ENCODE measurements at places on chromosomes 11 and 22.

GRCh38 chr11:123103326-123103980 is 41.5 kb upstream of the HSPA8 start:
- DNase-seq: peak; percentile 57

- DNase-seq: no peak
Observed at GRCh38 chr11:69918231-69918937, 99.2 kb upstream of the FGF3 start.

DNA sequence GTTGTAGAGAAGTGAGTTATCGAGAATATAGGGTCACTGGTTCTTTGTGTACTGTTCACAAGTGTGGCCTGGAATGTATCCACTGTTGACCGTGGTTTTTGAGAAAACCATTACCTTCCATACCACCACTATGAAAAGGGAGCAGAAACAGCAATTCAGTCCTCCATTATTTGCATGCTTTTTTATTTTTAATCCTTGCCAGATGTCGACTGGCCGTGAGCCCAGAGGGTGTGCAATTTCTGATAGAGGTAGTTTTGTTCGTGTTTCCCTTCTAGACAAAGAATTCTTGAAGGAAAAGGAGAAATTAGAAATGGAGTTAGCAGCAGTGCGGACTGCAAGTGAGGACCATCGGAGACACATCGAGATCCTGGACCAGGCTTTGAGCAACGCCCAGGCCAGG is 81.7 kb downstream of the AMOTL1 start:
- no peak for DNase-seq

DNA sequence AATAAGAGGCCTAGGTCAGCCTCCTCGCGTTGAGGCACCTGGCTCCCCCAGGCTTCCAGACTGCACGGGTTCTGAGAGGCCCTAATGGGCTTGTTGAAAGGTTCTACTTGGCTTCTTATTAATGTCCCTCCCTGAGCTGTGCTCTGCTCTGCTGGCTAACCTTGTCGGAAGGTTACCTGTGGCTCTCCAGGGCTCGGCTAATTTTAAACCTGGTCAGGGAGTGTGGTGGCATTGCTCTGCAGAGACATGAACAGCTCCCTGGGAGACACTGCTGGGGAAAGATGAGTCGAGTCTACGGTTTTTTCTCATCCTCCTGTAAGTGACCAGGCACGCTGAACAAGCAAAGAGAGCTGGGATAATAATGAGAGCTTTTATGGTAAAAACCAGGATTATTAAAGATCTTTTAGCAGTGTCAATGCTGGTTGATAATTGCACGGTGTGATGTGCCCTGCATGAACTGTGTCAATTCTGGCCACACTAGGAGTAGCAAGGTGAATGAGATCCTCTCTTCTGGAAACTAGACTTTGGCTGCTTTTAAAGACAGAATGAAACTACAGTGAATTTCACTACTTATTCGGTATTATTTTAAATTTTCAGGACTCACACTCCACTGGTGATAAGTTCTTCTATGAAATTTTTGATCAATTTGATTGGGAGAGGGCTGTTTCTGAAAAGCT is 70.7 kb downstream of the TEAD1 start:
- DNase-seq: no peak

- DNase-seq: no peak
Observed at GRCh38 chr11:120759046-120759445, 247.5 kb downstream of the GRIK4 start.

DNA sequence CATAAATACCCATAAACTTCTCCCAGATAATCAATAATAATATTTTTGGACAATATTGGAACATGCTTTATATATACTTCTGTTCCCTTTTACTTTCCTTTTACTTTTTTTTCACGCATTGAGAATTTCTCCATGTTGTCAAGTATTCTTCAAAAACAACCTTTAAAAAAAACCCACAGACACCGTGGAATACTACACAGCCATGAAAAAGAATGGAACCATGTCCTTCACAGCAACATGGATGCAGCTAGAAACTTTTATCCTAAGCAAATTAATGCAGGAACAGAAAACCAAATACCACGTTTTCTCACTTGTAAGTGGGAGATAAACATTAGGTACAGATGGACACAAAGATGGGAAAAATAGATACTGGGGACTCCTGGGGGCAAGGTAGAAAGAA is 854.7 kb downstream of the TBC1D22A start:
- DNase-seq: no peak

DNA sequence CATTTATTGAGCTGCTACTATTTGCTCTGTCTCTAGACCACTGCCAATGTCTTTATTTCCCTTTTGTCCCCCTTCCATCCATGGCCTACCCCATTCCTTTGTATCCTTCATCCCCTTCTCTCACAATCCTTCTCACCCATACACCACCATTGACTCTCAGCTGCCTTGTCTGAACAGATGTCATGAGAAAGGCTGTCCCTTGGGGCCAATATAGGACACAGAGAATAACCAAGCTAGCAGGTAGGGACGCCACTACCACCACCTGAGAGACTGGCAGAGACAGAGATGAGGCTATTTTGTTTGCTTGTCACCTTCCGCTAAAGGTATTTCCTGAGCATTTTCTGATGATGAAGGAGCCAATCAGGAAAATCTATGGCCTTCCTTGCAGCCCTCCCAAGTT is 138.9 kb downstream of the CD44 start:
- no peak for DNase-seq

DNA sequence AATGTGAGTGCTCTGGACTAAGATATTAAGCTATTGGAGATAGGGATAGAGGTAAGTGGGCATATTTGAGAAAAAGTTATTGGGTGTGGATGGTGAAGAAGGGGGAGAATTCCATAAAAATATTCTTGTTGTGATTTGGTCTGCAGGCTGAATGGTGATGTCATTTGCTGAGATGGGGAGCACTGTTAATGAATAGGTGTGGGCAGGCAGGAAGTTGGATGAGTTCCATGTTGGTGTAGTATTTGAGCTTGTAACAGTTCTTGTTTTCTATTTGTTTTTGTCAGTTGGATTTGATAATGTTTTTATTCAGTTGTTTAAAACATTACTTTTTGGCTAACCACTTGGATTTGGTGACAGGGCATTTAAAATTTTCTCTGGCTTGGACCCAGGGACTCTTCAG is 168.8 kb downstream of the C11orf87 start:
- no peak for DNase-seq

- no peak for DNase-seq
Observed at GRCh38 chr11:88520391-88520790, 182.9 kb upstream of the CTSC start.

DNA sequence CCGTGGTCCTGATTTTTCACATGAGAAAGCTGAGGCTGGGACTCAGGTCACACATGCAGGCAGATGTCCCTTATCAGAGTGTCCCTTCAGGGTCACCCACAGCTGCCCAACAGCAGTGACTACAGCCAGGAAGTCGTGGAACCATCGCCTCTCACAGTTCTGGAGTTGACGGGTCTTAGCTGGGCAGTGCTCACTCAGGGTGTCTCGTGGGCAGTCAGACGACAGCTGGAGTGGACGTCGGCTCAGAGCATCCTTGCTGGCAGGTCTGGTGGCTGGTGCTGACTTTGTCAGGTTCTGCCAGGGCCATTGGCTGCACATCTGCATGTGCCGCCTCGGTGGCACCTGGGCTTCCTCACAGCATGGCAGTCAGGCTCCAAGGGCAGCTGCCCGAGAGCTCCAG is 35.6 kb upstream of the TH start:
- no peak for DNase-seq

DNA sequence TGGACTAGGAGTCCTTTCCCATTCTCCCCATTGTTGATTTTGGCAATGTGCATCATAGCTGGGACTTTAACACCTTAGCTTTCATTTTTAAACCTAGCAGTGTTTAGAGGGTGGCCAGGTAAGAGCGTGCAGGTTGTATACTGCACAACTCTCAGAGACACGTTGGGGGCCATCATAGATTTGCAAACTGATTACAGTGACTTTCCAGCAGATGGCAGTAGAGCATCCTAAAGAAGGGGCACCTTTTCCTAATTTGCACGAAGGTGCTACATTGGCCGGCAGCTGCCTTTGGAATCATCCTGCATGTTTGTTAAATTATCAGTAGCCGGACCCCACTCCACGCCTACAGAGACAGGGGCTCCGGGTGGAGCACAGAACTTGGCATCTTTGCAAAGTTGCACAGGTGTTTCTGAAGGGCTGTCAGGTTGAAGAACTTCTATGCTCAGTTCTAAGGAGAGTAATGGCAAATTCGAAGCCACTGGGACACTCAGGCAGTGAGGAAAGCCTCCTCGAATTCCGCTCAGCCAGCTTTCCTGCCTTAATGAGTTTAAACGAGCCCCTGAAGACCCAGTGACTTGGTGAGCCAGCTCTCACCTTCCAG is 7.7 kb downstream of the LHFPL7 start:
- DNase-seq: peak; percentile 68

DNA sequence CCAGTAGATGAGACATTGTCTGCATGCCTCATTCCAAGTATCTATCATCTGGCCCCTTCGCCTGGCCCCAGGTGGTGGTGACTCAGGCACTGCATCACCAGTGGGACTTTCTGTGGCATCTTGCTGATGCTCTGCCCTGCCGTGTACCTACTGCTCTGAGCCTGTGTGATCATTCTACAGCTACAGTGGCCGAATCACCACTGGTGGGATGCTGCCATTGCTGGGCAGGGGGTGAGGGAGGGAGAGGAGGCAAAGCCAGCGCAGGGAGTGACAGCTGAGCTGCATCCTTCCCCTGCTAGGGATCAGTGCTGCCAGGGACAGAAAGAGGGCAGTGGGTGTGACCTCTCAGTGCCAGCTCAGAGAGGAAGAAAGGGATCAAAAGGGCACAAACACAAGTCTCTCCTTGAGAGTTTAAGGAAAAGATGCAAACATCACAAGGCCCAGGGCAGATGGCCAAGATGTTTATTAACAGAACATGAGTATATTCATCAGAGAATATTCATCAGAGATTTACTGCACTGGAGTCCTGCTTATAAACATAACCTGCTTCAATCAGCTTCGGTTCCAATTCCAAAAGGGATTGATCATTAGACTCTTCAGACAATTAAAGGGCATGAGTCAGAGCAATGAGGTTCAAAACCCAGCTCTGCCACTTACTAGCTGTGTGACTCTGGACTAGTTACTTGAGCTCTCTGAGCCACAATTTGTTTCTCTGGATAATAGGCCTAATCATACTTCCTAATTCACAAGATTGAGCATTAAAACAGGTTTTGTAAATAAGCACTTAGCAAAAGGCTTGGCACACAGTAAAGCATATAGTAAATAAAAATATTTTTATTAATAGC is 109.8 kb downstream of the NAT10 start:
- peak; percentile 12 for DNase-seq

DNA sequence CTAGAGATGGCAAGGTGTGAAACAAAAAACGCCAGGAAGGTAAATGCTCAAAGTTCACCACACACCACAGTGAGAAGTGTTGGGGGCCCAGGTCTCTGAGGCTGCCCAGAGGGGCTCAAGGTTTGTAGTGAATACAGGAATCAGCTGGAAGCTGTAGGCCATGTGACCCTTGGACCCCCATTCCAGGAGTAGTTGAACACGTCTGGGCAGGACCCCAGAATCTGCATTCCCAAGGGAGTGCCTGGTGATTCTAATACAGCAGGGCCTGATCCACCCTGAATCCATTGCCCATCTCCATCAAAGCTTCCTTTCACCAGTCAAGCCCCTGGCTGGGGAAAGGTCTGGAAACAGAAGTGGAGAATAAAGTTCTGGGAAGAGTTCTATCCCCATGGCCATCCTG is 70.8 kb upstream of the B3GAT1 start:
- DNase-seq: no peak

DNA sequence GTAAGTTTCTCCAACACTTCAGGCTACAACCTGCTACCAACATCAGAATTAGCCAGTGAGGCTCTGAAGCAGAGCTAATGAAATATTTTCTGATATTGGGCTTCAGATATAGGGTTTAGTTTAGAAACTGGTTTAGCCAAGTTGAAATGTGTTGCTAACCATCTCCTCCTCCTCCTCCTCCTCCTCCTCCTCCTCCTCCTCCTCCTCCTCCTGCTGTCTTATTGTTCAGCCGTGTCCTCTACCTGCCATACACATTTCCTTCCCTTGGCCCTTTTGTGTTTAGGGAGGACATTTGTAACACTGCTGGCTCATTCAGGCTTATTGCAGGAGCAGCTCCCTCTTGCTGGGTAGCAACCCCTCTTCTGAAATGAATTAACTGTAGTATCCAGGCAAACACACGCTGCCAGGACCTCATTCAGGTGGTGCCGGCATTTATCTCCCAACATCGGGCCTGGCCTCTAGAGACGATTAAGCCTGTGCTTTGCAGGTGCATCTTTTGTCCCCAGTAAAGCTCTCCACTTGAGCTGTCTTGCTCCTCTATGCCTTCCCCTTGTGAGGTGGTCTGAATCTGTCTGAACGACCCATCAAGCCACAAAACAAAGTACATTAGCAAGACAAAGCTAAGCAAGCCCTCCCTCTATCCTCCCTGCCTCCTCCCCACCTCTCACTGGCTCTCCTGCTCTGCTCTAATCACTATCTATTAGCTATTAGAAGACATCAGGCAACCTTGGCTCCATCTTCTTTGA is 82.9 kb downstream of the KCNJ1 start:
- DNase-seq: no peak

DNA sequence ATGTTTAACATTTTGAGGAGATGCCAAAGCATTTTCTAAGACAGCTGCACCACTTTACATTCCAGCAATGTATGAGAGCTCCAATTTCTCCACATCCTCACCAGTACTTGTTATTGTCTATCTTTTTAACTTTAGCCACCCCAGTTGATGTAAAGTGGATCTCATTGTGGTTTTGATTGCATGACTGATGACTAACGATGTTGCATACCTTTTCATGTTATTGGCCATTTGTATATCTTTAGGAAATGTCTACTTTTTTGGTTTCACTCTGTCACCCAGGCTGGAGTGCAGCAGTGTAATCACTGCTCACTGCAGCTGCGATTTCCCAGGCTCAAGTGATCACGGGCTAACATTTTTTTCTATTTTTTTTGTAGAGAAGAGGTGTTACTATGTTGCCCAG is 8.9 kb downstream of the TTC28 start:
- no peak for DNase-seq

DNA sequence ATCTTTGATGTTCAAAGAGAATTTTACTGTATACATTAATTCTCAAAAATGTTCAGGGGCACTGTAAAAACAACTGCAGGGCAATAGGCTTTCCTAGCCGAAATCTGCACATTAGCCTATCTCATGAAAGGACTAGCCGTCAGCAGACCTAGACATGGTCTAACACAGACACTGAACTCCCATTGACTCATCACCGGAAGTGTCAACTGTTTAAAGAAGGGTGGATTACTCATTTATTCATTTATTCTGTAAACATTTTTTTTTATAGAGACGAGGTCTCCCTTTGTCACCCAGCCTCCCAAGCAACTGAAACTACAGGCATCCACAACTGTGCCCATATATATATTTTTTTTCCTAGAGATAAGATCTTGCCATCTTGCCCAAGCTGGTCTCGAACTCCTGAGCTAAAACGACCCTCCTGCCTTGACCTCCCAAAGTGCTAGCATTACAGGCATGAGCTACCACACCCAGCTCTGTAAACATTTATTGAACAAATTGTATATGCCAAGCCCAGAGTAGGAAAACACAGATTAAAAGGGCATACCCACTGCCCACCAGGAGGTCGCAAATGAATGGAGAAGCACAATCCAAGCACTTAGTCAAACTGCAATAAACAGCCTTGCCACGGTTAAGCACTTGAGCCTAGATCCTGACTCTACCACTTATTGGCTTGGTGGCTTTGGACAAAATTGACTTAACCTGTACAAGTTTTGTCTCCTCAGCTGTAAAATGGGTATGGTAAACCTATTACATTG is 26.6 kb downstream of the RAB30 start:
- peak; percentile 59 for DNase-seq
